ENCODE measurements at places on chromosomes 1 and 21.
A peak's percentile ranks its signal among the peaks of the same experiment; 100 is the strongest.

- DNase-seq, result no peak
Measured at GRCh38 chr1:100445565-100445964, 92.4 kb upstream of the GPR88 start.

- no peak for DNase-seq
Measured at GRCh38 chr21:19244502-19245187, 841.1 kb upstream of the TMPRSS15 start.

DNA sequence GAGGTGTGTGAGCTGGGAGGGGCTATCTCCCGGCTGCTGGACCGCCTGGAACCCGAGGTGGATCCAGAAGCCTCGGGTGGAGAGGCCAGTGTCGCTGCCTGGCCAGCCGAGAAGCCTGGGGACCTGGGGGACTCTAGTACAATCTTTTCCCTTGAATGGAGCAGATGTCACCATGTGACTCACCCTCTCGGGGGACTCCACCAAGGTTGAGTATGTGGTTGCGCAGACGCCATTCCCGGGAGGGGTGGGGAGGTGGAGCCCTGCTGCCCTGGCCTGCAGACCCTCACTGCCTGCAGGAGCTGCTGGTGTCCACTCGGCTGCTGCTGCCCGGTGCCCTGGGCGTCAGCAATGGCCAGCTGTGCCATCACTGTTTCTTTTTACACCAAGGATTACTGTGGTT lies 40.3 kb downstream of the TP73 start:
- DNase-seq, result no peak

DNA sequence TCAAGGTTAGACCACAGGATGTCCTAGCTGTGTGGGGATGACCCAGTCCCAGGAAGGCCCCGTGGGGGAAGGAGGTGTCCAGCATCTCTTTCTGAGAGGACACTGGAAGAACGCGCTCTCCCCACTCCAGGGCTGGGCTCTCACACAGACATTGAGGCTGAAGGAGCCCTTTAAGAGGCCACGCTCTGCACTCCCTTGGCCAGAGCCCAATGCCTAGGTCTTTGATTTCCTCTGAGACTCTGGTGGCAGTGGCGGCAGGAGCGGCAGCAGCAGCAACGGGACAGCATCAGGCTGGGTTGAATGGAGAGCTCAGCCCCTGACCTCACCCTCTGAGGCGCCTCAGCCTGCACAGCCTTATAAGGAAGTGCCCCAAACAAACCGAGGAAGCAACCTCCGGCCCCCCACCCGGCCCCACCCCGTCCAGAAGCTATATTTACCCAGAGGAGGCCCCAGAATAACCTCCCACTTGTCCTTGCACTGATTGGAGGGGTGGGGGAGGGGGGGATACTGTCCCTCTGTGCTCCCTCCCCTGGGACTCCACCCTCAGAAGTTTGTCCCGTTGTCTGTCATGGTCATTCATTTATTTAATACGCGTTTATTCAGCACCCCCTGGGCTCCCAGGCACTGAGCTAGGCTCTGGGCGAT lies 12.3 kb downstream of the NES start:
- DNase-seq, result peak; percentile 59

- DNase-seq, result no peak
Measured at GRCh38 chr1:76866566-76866965, 714 bp upstream of the ST6GALNAC5 start.

- no peak for DNase-seq
Measured at GRCh38 chr1:223827193-223827663, 18.5 kb downstream of the TP53BP2 start.

DNA sequence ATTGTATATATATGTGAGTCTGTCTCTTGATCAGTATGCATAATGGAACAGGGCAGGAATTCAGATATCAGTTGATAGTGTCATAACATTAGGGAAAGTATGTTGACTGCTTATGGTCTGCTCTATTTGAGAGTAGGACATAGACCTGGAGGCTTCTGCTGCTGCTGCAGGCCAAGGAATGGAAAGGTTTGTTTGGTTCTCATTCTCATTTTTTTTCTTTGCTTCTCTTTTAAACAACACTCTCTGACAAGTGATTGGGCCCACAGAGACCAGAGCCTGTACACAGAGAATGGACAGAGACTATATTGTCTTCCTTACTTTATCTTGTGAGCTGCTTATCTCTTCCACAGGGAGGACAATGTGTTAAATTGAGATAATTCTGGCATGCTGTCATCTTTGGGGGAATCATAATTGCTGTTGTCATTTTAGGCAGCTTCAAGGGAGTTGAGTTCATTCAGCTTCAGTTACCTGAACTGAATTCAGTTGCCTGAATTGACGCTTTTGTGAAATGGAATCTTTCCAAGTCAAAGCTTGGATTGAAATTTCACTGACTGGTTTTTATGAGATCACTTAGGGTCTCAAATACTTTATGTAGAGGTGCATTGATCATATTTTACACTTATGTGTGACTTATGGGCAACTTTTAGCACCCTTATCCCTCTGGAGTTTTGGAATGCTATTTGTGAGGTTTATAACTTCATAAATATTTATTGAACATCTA lies 16.9 kb downstream of the CAP1 start:
- no peak for DNase-seq
